Thoracic aorta endothelial cell (primary cell): ENCODE measurements at places on chromosomes 2 and 18. TPM values are rescaled to one million over a fixed set of nuclear protein-coding genes. Genes with fewer than 3 reads are reported as not detected.

ANTXR1 gene
- 7.4 and 20.6 TPM in 2 replicates for total RNA-seq

CYP20A1 gene
- 43.1 and 50.0 TPM in 2 replicates for total RNA-seq

SNORC gene
- 0.40 and 0.79 TPM in 2 replicates for total RNA-seq

SLC30A3 gene
- total RNA-seq: 0.36 TPM in 1 of 2 replicates, not detected in the other

C2orf81 gene
- 0.40 and 0.50 TPM in 2 replicates for total RNA-seq

TUBB8B gene
- total RNA-seq: not detected in 2 replicates

DLX2 gene
- total RNA-seq: not detected in 2 replicates

DSEL gene
- total RNA-seq: 8.4 and 14.6 TPM in 2 replicates

MAL gene
- total RNA-seq: not detected in 2 replicates

NR4A2 gene
- total RNA-seq: 0.13 and 0.22 TPM in 2 replicates

RAB27B gene
- total RNA-seq: 0.27 and 0.36 TPM in 2 replicates

ARHGAP25 gene
- total RNA-seq: 0.93 and 3.0 TPM in 2 replicates

TEX44 gene
- not detected in 2 replicates for total RNA-seq

RMND5A gene
- total RNA-seq: 52.7 and 61.0 TPM in 2 replicates

RNU2-63P gene
- under 0.01 and 106 TPM in 2 replicates for total RNA-seq

CDH7 gene
- not detected in 2 replicates for total RNA-seq

REG3A gene
- total RNA-seq: not detected in 2 replicates

ADRA2B gene
- not detected in 2 replicates for total RNA-seq

CKAP2L gene
- 21.8 and 25.3 TPM in 2 replicates for total RNA-seq

ADAM23 gene
- total RNA-seq: 9.0 and 11.2 TPM in 2 replicates

C2orf15 gene
- 0.14 TPM in 1 of 2 replicates, not detected in the other for total RNA-seq

GREB1 gene
- 0.13 TPM in 1 of 2 replicates, not detected in the other for total RNA-seq

DAPL1 gene
- total RNA-seq: not detected in 2 replicates

LAMA1 gene
- total RNA-seq: under 0.01 and 0.07 TPM in 2 replicates

IL1R2 gene
- 0.27 TPM in 1 of 2 replicates, not detected in the other for total RNA-seq

ACOXL gene
- not detected in 2 replicates for total RNA-seq

PARD3B gene
- total RNA-seq: 18.4 and 19.0 TPM in 2 replicates

DOCK10 gene
- 36.5 and 38.7 TPM in 2 replicates for total RNA-seq

DCC gene
- not detected in 2 replicates for total RNA-seq

CAPN13 gene
- total RNA-seq: not detected in 2 replicates

IL1RL1 gene
- 159 and 193 TPM in 2 replicates for total RNA-seq

EGR4 gene
- total RNA-seq: not detected in 2 replicates

ANO7 gene
- 0.93 and 1.7 TPM in 2 replicates for total RNA-seq
